ENCODE measurements at places on chromosomes 5 and 9. TPM values are rescaled to one million over a fixed set of nuclear protein-coding genes. Genes with fewer than 3 reads are reported as not detected.

GRCh38 chr9:127452691-127453090 is 1.4 kb downstream of the LRSAM1 start:
- no peak for DNase-seq

- no peak for DNase-seq
Observed at GRCh38 chr5:80871541-80871961, 88.6 kb upstream of the RASGRF2 start.

DNA sequence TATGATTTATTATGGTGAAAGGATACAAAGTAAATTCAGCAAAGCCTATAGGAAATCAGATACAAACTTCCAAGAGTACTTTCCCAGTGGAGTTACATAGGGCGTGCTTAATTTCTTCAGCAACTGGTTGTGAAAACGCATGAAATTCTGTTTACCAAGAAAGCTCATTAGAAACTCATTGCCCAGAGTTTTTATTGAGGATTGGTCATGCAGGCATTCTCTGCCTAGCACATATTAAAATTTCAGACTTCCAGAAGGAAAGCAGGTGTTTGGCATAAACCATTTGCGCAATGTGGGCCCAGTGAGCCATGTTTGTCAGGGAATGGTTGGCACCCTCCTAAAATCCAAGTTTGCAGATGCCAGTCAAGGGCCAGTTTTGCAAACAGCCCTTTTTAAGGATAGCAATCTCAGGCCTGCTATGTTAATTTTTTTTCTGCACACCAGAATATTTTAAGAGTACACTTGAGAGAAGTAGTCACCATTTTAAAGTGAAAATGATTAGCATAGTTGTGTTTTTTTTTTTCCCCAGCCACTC is 311.1 kb upstream of the CHD1 start:
- DNase-seq: peak; percentile 13

GRCh38 chr5:6378766-6379103 is 388 bp upstream of the MED10 start:
- DNase-seq: no peak

- DNase-seq: no peak
Observed at GRCh38 chr5:53922508-53923498, 362.4 kb downstream of the NDUFS4 start.

GRCh38 chr5:33675958-33676464 is 215.8 kb downstream of the ADAMTS12 start:
- DNase-seq: peak; percentile 37

- no peak for DNase-seq
Observed at GRCh38 chr5:31942546-31942945, 231.6 kb downstream of the GOLPH3 start.

GRCh38 chr9:83307066-83307724 is 231.0 kb downstream of the FRMD3 start:
- peak; percentile 32 for DNase-seq

DNA sequence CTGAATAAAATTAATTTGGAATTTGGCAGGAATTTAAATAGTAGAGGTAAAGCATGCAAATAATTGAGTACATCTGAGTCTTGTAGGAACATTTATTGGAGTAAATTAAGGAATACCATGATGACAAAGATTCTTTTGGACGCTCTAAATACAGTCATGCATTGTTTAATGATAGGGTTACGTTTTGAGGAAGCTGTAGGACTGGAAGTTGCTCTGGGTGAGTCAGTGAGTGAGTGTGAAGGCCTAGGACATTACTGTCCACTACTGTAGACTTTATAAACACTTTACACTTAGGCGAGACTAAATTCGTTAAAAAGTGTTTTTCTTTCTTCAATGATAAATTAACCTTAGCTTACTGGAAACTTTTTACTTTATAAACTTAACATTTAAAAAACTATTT is 113.0 kb downstream of the FAM170A start:
- no peak for DNase-seq

DNA sequence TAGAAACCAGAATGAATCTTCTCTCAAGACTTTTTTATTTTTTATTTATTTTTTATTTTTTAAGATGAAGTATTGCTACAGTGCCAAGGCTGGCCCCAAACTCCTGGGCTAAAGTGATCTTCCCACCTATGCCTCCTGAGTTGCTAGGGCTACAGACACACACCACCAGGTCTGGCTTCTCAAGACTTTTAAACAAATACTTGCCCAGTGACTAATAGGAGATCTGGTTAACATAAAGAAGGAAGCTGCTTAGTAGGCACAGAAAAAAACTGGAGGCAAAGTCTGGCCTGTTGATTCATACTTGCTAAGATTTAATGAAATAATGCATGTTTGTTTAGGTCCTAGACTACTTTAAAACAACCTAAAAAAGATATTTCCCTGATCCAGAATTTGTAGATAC is 43.8 kb downstream of the SLC38A9 start:
- DNase-seq: peak; percentile 71

DNA sequence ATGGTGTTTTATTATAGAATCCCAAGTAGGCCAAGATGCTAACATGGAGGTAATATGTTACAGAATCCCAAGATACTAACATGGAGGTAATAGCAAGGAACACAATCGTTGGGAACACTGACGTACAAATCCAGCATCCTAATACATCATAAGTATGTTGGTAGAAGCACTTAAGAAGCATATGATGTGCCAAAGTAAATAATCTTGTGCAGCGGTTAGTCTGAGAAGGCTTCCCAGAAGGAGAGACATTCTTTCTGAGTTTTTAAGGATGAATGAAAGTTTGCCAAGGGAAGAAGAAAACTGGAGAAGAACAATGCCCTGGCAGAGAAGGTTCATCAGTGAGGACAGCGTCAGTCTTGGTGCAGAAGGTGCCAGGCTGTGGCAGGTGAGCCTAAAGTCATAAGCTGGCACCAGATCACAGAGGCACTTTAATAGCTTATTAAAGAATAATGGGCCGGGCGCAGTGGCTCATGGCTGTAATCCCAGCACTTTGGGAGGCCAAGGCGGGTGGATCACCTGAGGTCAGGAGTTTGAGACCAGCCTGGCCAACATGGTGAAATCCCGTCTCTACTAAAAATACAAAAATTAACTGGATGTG is 294.5 kb upstream of the PIK3R1 start:
- DNase-seq: no peak

DNA sequence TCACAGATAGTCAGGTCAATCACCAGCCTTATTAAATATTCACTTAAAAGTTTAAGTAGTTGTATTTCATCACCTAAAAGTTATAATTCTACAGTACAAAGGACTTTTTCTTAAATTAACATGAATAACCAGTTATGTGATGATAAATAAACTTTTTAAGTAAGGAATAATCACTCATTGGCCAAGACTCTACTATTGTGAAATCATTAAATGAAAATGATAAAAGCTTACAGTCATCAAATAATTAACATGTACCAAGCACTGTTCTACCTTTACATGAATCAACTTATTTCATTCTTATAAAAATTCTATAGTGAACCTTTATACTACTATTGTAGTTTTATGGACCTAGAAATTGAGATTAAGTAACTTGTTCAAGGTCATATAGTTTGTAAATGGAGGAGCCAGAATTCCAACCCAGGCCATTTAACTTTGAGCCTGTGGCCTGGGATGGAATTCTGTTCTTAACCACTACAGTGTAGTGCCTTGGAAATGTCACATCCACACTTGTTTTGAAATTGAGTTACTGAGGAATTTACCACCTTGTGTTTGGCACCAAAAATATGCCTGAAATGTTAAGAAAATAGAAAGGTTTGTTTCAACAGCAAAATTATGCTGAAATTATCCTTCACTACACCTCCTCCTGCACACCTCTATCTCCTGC is 32.8 kb upstream of the MSANTD3 start:
- DNase-seq: no peak

DNA sequence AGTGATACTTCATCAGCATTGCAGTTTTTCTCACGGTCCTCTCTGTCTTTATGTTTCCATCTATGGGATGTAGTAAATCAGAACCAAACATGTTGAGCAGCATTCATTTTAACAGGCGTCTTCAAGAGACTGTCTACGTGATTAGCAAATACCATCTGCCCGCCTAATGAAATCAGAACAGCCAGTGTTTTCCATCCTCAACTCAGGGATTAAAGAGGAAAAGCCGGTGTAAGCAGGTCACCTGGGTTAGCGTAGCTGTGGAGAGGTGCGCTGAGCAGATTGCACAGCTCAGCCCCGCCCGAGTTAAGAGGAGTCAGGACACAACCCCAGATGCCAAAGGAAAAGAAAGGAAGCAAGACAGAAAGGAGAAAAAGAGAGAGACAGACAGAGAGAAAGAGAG is 54.3 kb upstream of the ANKRD33B start:
- DNase-seq: no peak

- peak; percentile 56 for DNase-seq
Observed at GRCh38 chr5:91114658-91115057, 268.5 kb downstream of the ARRDC3 start.

DNA sequence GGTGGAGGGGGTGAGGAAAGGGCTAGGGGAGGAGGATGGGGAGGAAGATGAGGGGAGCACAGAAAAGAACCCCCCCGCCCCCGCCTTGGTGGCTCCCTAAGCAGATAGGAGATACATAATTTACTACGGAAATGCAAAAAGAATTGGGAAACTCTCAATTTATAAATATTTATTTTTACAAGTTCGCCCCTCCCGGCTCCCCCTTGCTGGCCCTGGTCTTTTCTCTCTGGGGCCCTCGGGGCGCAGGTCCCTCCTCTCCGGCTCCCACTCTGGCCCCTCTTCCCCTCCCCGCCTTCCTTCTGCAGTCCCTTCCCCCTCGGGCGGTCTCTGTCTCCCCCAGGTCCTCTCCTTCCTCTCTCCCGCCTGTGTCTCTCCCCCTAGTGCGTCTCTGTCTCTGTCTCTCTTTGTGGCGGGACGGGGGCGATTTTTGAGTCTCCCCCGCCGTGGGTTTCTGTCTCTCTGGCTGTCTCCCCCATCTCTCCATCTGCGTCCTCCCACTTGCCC is 173.6 kb upstream of the IER5L start:
- DNase-seq: no peak

DNA sequence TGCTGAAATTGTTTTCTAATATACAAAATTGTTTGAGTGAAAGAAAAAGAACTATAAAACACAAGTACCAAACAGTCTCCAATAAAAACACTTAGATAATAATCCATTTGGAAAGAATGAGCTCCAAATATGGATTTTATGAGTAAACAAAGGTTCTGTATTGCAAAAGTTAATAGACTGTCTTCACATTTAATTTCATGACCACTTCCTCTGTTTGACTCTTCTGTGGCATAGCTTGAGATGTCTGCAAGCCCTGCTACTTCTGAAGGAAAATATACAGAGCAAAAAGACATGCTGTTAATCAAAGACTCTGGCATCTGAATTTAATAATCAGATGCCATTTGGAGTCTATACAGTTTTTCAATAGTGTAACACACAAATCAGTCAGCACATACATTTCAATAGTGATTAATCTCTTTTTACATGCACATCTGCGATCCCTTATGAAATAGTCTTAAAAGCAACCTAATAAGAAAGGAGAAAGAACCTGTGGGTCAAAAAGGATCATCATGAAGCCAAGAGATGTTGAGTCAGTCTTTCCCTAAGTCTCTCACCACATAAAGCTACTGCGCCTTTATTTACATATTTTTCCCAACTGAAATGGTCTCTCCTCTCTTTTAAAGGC is 165.4 kb upstream of the LHFPL2 start:
- DNase-seq: no peak

GRCh38 chr5:175693741-175694140 is 35.9 kb downstream of the HRH2 start:
- no peak for DNase-seq

PCDHGC3 gene
- 95.8 TPM for polyA plus RNA-seq

CTXN3 gene
- 3.1 TPM for polyA plus RNA-seq

PDCD1LG2 gene
- polyA plus RNA-seq: 0.54 TPM

DMAC1 gene
- 56.7 TPM for polyA plus RNA-seq

FAM120A gene
- 63.1 TPM for polyA plus RNA-seq

PCDHB11 gene
- 3.0 TPM for polyA plus RNA-seq

LCN1 gene
- polyA plus RNA-seq: not detected

MLANA gene
- 0.61 TPM for polyA plus RNA-seq
